Activated CD4-positive, alpha-beta memory T cell treated with anti-CD3 and anti-CD28 coated beads, Interleukin-2, amount 10 ng/mL, durations not matched to agents 7 days and 5 days (primary cell): ENCODE measurements at places on chromosomes 7 and 10. TPM values are rescaled to one million over a fixed set of nuclear protein-coding genes. Genes with fewer than 3 reads are reported as not detected.

FAM25C gene
- total RNA-seq, result not detected

KAT6B gene
- 21.8 TPM for total RNA-seq

GRCh38 chr10:15558136-15558535, 161.6 kb downstream of the ITGA8 start:
- peaks cover 1% of the 10 kb centered on the region for H3K27me3 ChIP-seq
- no peak overlapping the region for H3K27ac ChIP-seq
- no peaks in the 10 kb centered on the region for H3K36me3 ChIP-seq
- no peak overlapping the region for H3K4me3 ChIP-seq

GRCh38 chr10:69963835-69964710, 88.6 kb upstream of the MACROH2A2 start:
- H3K27ac ChIP-seq, result no peak overlapping the region
- H3K4me1 ChIP-seq, result no peaks in the 10 kb centered on the region
- peaks cover 17% of the 10 kb centered on the region for H3K27me3 ChIP-seq
- H3K36me3 ChIP-seq, result no peaks in the 10 kb centered on the region

- DNase-seq, result no peak
- peaks cover 7% of the 10 kb centered on the region for H3K4me1 ChIP-seq
- no peaks in the 10 kb centered on the region for H3K36me3 ChIP-seq
- no peak overlapping the region for H3K4me3 ChIP-seq
These were observed 129.2 kb downstream of the TES start for GRCh38 chr7:116339564-116339963.
